Activated CD4-positive, CD25-positive, alpha-beta regulatory T cell treated with anti-CD3 and anti-CD28 coated beads, Interleukin-2, amount 50 U/mL, for 72 hours (primary cell): ENCODE measurements at places on chromosomes 16 and 17.

GRCh38 chr16:86566966-86567700 is 504 bp downstream of the FOXC2 start:
- no peak for DNase-seq

- DNase-seq, result peak; percentile 59
Measured at GRCh38 chr17:78774956-78775571, 7.0 kb downstream of the CYTH1 start.

DNA sequence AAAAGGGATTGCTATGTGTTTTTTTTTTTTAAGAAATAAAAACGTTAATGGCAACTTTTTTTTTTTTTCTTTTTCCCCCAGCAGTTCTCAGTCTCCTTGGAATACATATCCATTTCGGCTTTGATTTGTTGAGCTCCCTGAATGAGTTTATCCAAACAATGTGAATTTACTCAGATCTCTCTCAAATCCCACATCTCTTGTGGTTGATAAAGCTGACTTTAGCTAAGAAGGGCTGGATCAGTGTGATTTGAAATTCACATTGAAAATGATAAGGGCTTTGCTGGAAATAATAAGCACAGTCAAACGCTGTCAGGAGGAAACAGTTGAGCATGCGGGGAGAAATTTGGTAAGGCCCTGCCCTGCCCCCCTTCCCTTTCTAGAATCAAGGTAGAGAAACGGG is 74.1 kb upstream of the IRX3 start:
- DNase-seq, result no peak

- DNase-seq, result no peak
Measured at GRCh38 chr17:32731556-32732295, 145.2 kb downstream of the MYO1D start.

DNA sequence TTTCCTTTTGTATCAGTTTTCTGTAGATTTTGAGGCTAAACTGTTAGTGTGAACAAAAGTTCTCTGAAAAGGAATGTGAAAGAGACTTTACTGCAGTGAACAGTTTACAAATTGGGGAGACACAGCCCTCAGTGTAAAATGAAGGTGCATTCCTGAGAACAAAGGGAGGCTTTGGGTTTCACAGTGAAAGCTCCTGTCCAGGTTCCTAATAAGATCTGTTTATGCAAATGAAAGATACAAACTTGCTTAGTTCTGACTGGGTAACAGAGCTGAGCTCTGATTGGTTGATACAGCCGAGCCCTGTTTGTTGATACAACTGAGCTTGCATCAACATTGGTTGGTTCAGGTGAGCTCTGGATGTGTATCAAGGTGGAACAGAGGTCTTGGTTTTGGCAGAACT is 8.3 kb upstream of the CDRT15 start:
- DNase-seq, result no peak

DNA sequence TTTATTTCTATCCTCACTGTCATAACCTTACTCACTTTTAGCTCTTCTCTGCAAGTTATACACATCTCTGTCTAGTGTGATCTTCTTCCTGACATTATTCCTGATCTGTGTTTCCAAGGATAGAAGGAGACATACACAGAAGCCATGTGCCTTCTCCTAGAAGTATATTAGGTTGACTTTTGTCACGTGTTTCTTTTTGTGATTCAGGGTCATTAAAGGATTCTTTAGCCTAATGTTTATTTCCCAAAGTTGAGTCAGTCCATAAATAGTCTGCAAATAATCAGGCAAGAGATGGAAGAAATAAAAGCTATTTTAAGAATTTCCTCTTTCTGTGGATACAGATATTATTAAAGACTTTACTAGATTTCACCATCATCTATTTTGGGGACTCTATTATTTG is 214.1 kb upstream of the GOT2 start:
- DNase-seq, result no peak

DNA sequence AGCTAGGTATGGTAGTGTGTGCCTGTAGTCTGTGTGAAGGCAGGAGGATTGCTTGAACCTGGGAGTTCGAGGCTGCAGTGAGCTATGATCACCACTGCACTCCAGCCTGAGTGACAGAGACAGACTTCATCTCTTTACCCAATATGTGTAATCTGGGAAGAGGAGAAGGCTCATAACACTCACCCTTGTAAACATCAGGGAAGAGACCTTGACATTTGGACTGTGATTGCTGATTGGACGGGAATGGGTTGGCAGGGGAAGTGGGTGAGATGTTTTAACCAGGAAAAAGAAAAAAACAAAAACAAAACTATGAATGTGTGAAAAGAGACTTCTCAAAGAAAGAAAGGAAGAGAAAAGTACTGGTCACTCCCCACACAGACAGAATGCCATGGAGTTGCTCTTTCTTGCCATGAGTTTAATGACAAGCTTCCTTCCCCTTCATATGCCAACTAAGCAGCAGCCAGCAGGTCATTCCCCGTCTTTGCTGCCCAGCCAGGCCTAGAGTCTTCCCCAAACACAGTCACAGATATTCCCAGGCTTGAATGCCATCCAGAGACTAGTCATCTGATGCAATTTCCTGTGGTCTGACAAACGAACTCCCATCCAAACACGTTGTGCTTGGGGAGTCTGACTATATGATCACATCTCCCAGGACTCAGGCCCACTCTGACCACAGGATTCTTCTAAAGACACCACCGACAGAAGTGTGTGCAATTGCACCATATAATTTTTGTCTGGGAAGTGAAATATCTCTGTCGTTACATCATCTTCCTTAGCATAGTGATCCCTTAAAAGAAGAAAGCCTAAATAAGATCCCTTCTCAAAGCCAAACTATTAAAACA is 3.6 kb upstream of the XAF1 start:
- DNase-seq, result no peak

- no peak for DNase-seq
Measured at GRCh38 chr17:36812762-36813161, 124.5 kb upstream of the LHX1 start.

GRCh38 chr16:81612351-81613163 is 166.5 kb upstream of the PLCG2 start:
- no peak for DNase-seq

GRCh38 chr17:80274331-80274730 is 13.7 kb downstream of the RNF213 start:
- DNase-seq, result no peak

DNA sequence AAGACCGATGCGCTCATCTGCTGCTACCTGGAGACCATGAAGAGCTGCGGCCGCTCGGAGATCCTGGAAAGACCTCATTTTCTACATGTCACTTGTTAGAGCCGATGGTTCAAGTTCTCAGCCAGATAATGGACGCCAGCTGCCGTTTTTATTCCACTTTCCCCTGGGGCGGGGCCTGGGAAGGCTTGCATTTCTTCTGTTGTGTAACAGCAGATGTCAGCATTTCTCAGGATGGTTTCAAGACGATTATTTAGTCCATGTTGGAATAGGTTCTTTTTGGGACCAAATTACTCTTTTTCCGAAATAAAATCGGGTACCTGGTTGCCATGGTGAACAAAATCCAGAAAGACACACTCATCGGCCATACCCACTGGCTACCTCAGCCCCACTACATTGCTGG is 1418.3 kb downstream of the CDH11 start:
- DNase-seq, result no peak

GRCh38 chr17:65799869-65800268 is 238.4 kb upstream of the AXIN2 start:
- no peak for DNase-seq

DNA sequence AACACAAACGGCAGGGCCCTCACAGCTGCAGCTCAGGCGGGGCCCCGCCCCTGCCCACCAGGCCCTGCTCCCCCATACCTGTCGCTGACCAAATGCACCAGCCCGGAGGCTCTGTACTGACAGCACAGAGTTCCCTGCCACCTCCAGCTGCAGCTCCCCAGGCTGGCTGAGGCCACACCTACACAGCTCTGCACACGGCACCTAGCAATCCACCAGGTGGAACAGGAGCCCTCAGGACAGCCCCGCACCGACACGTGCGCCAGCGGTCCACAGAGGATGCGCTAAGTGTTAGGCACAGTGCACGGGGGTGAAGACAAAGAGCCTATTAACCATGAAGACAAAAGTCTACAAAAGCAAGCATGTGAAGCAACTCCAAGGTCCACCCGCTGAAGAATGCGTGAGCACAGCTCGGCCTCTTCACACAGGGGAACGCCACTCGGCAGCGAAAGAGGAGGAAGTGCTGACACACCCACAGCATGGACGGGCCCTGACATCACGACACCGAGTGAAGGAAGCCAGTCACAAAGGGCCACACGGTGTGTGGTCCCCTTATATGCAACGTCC is 5.4 kb downstream of the ZCCHC14 start:
- DNase-seq, result peak; percentile 57

GRCh38 chr16:12881182-12881581 is 20.2 kb upstream of the SHISA9 start:
- DNase-seq, result no peak
